Right renal cortex interstitium (tissue), 3 donors: ENCODE measurements at places on chromosomes 2 and 18. TPM values are rescaled to one million over a fixed set of nuclear protein-coding genes. Genes with fewer than 3 reads are reported as not detected.

- no peak for DNase-seq
Measured at GRCh38 chr18:40011201-40011600, 1943.8 kb upstream of the PIK3C3 start.

- DNase-seq, result no peak
Measured at GRCh38 chr2:130963849-130964793, 127.4 kb downstream of the ARHGEF4 start.

DNA sequence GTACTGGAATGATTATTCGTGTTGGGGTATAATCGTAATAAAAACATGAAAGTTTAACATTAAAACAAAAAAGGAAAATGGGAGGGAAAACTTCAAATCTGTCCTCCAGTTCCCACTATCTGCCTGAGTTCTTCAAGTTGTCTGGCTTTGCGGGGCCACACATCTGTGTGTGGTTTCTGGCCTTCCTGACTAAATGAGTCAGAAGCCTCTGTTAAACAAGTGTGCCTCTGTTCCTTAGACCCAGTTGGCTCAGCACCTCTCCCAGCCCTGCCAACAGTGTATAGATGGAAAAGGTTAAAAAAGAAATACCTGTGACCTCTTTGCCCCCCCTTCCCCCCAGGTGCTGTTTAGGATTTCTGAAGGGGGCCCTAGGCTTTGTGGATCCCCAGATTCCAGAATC is 30.2 kb downstream of the XDH start:
- DNase-seq, result no peak

GRCh38 chr2:10879159-10879558 is 32.6 kb upstream of the KCNF1 start:
- DNase-seq, result no peak

GRCh38 chr18:46297621-46298020 is 193.4 kb downstream of the HAUS1 start:
- DNase-seq, result no peak

GRCh38 chr18:30465096-30465495 is 577.4 kb downstream of the DSC3 start:
- DNase-seq, result no peak

GRCh38 chr2:147174824-147175254 is 670.0 kb upstream of the ACVR2A start:
- DNase-seq, result no peak

DNA sequence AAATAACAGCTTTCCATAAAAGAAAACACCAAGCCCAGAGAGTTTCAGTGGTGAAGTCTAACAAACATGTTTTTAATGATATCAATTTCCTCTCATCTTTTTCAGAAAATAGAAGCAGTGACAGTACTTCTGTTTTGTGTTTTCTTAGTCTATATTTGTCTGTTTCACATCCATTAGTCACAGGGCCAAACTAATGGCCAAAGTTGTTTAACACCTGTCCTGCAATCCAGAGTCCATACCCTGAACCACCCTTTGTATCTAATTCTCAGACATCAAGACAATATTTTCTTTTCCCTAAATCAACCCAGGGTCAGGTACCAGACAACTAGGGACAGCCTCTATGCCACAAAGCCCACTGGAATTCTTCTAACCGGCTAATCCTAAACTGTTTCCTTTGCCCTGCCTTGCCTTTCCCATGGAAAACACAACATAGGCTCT is 25.9 kb downstream of the TMSB10 start:
- no peak for DNase-seq

GRCh38 chr18:10465174-10465939 is 10.9 kb downstream of the APCDD1 start:
- no peak for DNase-seq

- no peak for DNase-seq
Measured at GRCh38 chr2:88530081-88530480, 77.6 kb upstream of the FOXI3 start.

GRCh38 chr2:152600051-152600657 is 117.1 kb downstream of the PRPF40A start:
- no peak for DNase-seq

DNA sequence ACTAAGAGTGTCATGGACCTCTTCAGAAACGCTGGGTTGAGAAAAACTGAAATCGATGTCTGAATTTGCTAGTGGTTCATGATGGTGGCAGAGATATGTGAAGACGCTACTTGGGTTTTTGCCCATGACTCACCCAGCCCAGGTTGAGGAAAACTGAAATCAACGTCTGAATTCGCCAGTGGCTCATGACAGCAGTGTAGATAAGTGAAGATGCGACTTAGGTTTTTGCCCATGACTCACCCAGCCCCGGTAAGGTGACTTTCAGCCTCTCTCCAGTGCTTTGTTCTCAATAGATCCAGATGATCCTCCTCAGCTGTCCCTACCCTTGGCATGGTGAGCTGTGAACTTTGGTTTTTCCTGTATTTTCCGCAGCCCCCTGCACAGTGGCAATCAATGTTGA is 105.3 kb upstream of the SIX3 start:
- DNase-seq, result no peak

DNA sequence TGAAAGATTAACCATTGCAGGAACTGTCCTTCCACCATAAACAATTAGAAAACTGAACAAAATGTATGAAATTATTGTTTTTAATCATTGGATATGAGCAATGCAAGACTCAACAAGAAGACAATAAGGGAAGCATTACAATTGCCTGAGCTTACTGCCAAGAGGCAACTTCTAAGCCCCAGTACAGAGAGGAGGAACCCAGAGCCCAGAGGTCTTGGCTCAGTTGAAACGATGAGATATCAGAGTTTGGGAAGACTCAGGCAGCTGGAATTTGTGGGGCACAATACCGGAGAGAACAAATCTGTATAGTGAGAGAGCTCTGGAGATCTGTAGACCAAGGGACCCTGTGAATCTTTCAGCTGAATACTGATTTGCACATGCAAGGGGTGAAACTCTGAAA is 80.6 kb upstream of the ZFP36L2 start:
- DNase-seq, result no peak

- DNase-seq, result no peak
Measured at GRCh38 chr2:84878459-84878858, 2.4 kb downstream of the TRABD2A start.

- DNase-seq, result no peak
Measured at GRCh38 chr2:31980674-31981356, 30.0 kb downstream of the MEMO1 start.

GRCh38 chr2:64796926-64797325 is 143.2 kb upstream of the SERTAD2 start:
- no peak for DNase-seq

- DNase-seq, result no peak
Measured at GRCh38 chr2:218716070-218716469, 5.4 kb downstream of the TTLL4 start.

DNA sequence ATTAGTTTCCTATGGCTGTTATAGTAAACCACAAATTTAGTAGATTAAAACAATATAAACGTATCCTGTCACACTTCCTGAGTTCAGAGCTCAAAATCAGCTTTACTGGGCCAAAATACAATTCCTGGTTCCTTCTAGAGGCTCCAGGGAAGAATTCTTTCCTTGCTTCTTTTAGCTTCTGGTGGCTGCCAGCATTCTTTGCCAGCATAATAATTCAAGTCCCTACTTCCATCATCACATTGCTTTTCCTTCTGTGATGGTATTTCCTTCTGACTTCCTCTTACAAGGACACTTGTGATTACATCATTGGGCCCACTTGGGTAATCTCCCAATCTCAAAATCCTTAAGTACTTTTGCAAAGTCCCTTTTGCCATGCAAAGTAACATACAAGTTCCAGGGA is 40.6 kb downstream of the MOB4 start:
- DNase-seq, result no peak

- no peak for DNase-seq
Measured at GRCh38 chr2:34949316-34949715, 1350.2 kb upstream of the FAM98A start.

DNA sequence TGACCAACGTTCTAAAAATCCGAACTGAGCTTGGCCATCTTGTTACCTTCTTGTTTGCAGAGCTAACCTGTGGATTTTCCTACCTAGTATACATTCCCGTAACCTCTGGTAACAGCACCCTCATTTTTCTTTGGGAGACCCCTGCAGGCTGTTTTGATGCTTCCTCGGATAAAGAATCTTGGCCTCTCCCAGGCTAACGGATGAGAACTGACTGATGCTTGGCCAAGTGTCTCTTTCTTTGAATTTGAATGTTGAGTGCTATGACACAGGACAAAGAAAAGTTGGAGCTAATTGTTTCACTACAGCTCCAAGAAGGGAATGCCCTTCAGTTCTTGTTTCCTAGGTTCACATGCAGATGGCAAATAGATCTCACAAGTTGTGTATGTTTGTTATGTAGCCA is 19.3 kb upstream of the CAVIN2 start:
- no peak for DNase-seq

DNA sequence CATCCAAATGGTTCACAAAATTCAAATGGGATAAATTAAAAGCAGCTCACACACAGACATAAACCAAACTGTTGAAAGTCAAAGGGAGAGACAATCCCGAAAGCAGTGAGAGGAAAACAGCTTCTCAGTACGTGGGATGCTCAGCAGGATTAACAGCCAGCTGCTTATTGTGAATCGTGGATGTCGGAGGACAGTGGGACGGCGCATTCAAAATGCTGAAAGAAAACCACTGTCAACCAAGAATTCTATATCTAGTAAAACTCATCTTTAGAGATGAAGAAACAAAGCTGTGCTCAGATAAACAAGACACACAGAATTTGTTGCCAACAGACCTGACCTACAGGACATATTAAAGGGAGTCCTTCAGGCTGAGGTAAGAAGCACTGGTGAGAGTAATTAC is 102.9 kb downstream of the NFATC1 start:
- DNase-seq, result no peak

DNA sequence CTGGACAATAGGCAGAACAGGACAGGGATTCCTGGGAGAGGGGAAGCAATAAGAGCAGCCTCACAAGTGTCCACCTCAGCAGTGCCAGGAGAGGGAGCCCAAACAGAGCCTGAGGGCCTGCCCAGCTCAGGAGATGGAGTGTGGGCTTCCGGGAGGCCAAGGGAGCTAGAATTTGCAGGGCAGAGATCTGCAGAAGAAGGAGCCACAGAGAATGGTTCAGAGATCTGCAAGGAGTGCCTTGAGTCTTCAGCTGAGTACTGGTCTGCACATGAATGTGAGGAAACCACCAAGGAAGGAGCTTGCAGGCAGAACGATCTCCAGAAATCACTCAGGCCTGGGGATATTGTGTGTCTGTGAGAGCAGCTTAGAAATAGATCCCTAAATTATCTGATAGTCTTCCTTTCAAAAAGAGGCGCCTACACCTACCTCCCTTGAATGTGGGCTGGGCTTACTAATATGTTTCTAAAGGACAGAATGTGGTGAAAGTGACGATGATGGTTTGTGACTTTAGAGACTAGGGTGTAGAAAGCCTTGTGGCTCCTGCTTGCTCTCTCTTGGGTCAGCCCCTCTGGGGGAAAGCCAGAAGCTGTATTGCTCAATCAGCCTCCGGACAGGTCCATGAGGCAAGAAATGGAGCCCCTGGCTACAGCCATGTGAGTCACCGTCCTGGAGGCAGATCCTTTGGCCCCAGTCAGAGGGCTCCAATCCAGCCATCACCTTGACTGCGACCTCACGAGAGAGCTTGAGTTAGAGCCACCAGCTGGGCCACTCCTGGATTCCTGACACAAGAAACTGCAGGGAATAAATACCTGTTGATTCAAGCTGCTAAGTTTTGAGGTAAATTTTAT is 7.6 kb upstream of the LPIN1 start:
- no peak for DNase-seq

DNA sequence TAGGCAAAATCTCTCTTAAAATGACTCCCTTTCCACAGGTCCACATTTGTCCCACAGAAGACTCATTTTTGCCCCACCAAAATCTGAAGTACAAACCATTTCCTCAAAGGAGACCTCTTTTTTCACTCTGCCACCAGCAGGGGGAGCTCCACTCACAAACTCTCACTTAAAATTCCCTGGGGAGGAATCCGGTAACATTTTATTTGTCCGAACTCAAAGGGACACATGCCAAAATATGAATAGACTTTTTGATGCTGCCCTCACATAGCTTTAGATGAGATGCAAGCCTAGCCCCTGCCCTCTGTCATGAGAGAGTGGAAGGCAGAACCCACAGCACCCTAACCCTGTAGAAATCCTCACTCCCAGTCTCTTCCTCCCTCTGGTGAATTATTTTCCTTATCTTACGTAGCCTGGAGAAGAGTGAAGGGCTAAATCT is 57.1 kb downstream of the RMDN2 start:
- peak; percentile 47 for DNase-seq

- DNase-seq, result no peak
Measured at GRCh38 chr18:68713131-68713530, 1.8 kb downstream of the TMX3 start.

GRCh38 chr18:41974796-41975201 is 19.8 kb downstream of the PIK3C3 start:
- DNase-seq, result no peak

DNA sequence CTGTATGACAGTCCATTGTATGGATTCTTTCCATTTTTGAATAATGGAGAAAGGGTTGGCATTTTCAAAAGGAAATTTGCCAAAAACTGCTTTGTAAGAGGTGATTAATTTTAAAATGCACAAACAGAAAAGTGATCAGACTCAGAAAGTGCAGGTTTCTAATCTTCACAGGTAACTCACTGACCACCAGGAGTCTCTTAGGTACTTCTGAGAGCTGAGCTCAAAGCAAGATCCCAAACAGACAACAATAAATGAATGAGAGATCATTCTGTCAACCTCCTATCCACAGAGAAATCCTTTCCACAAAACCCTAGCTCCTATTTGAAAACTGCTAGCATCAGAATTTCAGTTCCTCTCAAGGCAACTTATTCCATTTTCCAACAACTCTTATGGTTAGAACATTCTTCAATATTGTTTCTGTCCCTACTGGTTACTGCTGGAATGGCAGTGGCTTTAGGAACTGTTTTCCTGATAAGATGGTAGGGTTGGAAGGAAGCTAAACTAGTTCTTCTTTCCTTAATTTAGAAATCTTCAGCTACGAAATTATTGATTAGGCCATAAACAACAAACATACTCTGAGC is 20.6 kb upstream of the HAAO start:
- no peak for DNase-seq

Gene DIPK1C
- polyA plus RNA-seq, result 0.26 TPM

Gene LYPD6B
- polyA plus RNA-seq, result 28.6 TPM

Gene GAL3ST2
- 0.37 TPM for polyA plus RNA-seq

Gene C2orf42
- polyA plus RNA-seq, result 16.9 TPM

Gene SLC9A4
- 8.5 TPM for polyA plus RNA-seq

Gene RAB12
- polyA plus RNA-seq, result 49.5 TPM

Gene ESPNL
- 1.3 TPM for polyA plus RNA-seq

Gene ST6GAL2
- 12.8 TPM for polyA plus RNA-seq

Gene SERPINB5
- polyA plus RNA-seq, result not detected

Gene ALPG
- polyA plus RNA-seq, result not detected

Gene GBX2
- 0.39 TPM for polyA plus RNA-seq

Gene CPLX4
- polyA plus RNA-seq, result 0.18 TPM

Gene RAB6C
- 0.64 TPM for polyA plus RNA-seq

Gene BOLL
- not detected for polyA plus RNA-seq
